ENCODE measurements at places on chromosomes 3 and 15.
A peak's percentile ranks its signal among the peaks of the same experiment; 100 is the strongest.

- no peak for DNase-seq
Observed at GRCh38 chr3:32104492-32104891, 1.9 kb upstream of the GPD1L start.

- DNase-seq: no peak
Observed at GRCh38 chr15:92934716-92935115, 34.6 kb downstream of the CHD2 start.

- DNase-seq: no peak
Observed at GRCh38 chr15:63996794-63997357, 49.4 kb downstream of the DAPK2 start.

DNA sequence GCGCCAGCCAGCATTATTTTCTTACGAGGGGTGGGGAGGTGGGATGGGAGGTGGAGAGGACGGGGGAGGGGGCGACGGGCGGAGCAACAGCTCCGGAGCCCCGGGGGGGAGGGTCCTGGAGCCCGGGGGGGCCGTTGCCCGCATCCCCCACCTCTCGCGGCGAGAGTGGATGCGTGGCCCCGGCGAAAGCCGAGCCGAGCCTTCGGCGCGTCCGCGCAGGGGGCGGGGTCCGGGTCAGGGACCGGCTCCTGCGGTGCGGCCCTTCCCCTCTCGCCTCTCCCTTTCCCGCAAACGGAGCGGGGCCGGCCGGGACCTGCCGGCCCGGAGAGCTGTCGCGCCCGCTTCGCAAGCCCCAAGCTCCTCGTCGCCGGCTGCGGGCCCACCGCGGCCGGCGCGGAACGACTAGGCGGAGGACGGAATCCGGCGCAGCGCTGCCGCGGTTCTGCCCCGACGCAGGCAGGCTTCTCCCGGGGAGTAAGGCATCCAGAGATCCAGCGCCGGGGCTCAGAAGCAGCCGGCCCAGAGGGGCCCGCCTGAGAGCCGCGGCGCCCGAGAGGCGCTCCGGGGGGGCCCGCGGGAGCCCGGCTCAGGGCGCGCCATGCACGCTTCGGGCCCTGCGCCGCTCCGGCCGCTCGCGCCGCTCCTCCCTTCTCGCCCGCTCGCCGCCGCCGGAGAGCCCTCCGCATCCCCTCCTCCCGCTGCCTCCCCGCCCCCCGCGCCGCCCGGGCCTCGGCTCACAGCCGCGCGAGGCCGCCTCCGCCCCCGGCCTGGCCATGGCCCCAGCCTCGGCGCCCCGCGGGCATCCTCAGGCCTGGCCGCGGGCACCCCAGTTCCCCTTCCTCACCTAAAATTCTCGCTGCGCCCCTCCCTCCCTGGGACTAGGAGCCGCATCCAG is 459 bp upstream of the ADCY5 start:
- no peak for DNase-seq

GRCh38 chr15:68650901-68651709 is 72.3 kb downstream of the CORO2B start:
- peak; percentile 29 for DNase-seq

GRCh38 chr15:67096546-67097294 is 31.3 kb downstream of the SMAD3 start:
- no peak for DNase-seq

DNA sequence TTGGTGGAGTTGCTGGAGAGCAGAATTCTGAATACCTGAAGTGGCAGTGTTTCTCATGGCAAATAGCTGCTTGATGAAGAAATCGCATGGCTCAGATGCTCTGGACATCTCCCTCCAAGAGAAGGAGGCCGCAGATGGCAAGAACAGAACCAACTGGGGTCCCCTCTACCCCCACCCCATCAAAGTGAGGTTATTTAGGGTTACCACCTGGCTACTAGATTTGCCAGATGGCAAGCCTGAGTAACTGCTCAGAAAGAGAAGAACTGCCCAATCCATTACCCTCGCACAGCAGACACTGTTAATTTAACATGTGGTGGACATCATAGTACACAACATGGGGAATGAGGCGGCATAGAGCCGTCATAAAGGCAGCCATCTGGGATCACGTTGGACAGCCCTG is 30.5 kb upstream of the LIPC start:
- no peak for DNase-seq

DNA sequence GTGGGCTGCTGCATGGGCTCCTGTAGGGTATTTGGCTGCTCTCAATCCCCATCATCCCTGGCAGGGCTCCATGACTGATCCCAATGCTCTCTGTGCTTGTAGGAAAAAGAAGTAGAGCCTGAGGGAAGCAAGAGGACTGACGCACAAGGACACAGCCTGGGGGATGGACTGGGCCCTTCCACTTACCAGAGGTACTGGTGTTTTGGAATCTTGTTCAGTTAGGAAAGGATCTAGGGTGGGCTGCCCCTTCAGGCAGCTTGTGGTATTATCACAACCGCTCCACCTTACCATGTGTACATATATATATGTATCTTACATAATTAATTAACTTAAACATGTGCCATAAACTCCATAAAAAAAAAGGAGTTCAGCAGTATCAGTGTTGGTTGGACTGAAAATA is 1.3 kb downstream of the SLC28A2 start:
- DNase-seq: no peak

- peak; percentile 11 for DNase-seq
Observed at GRCh38 chr15:52112203-52112750, 298 bp downstream of the BCL2L10 start.

DNA sequence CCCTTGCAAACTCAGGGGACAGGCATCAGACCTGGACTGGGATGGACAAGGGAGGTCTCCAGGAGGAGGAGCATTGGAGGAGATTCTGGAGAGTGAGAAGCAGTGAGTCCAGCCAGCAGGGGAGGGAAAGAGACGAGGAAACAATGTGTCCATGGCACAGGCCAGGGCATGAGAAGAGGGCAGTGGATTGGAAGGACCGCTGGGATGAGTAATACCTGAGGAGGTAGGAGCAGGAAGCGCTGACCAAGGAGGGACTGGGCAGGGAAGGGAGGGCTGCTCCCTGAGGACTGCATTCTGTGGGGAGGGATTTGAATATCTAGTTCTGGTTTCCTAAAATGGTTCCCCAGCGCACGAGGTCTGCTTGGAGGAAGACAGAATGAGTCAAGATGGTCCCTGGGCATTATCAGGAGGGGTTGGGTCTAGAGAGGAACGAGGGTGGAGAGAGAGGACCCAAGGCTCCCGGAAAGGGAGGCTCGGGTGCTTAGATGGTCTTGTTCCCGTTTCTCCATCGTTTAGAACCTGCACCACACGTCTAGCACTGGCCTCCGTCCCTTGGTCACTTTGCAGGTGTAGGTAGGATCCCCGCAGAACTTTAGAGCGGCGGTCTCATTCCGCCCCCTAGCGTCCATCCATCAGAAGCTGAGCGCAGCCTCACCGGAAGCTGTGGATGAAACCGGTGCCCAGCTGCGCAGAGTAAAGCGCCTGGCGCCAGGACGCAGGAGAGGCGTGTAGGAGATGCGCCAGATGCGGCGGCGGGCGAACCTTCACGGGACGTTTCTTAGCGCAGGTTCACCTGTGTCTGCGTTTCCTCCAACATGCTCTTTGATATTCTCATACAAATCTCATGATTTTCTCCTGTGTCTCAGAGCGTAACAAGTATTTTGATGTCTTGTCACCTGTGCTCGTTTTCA is 190.7 kb upstream of the NDN start:
- DNase-seq: peak; percentile 3

GRCh38 chr15:90291679-90292356 is 26.3 kb downstream of the NGRN start:
- DNase-seq: no peak

DNA sequence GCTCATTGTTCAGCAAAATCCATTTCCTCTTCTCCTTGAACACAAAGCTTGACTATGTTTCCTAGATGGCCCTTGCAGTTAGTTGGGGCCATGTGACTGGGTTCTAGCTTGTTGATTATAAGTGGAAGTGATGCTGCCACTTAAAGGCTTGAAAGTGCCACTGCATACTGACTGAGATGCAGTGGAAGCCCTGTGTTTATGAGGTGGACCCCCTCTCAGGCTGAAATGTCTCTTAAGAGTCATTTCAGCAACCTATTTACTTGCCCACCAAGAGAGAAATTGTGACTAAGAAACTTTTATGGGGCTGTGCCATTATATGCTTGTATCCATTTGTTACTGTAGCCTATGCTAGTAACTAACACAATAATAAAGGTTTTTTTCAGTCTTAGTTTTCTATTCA is 8.4 kb upstream of the ANP32A start:
- no peak for DNase-seq

DNA sequence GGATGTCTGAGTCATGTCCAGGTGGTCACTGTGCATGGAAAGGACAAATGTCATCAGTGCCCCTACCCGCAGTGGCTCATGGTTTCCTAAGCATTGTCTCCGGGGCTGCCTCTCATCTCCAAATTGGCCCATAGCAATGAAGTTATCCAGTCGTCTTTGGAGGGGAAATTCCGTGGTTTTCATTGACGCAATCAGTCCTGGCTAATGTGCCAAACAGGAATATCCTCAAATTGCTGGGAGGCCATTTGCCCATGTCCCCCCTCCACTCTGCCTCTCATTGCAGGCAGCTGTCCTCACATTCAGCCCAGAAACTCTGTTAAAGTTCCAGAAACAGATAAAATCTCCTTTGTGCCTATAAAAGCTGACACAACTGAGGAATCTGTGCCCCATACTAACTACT is 81.6 kb downstream of the MCTP2 start:
- no peak for DNase-seq

GRCh38 chr3:182500289-182500688 is 293.0 kb upstream of the ATP11B start:
- no peak for DNase-seq

DNA sequence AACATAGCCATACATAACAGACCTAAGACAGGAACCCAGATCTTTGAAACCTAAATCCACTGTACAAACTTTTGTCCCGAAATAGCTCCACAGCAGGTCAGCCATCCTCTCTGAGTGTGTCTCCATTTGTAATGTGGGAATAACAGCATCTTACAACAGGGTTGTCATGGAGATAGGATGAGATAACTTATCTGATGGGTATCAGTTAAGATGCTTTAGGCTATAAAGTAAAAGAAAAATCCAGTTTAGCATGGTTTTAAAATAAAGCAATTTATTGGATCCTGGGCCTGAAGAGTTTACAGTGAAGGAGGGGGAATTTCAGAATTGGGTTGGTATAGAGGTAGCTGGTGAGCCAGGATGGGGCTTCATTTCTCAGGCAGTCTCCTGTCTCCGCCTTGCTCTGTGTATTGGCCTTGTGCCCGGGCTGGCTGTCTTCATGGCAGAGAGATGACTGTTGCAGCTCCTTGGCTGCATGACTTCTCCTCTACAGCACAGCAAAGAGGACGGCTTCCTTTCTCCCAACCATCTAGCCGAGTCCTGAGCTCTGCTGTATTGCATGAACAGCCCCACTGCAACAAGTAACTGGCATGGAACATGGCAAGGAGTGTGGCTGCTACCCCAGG is 131.9 kb upstream of the PROK2 start:
- DNase-seq: no peak

DNA sequence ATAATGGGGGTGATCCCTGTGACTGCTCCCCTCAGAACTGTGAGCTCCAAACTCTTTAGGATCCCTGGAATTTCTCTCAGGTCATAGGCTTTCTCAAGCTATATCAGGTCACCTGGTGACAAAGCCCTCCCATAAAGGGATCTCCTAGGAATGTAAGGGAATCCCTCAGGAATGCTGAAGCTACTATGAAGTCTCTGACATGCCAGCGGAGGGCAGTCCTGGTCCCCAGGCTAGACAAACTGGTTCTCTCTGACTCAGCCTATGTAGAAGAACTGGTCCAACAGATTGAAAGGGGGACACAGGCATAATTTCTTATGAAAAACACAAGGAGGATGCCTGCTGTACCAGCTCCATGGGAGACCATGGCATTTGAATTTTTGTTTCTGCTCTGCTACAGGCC is 6.7 kb downstream of the LPCAT4 start:
- no peak for DNase-seq

GRCh38 chr15:48644467-48644826 is 1.1 kb downstream of the FBN1 start:
- DNase-seq: no peak

DNA sequence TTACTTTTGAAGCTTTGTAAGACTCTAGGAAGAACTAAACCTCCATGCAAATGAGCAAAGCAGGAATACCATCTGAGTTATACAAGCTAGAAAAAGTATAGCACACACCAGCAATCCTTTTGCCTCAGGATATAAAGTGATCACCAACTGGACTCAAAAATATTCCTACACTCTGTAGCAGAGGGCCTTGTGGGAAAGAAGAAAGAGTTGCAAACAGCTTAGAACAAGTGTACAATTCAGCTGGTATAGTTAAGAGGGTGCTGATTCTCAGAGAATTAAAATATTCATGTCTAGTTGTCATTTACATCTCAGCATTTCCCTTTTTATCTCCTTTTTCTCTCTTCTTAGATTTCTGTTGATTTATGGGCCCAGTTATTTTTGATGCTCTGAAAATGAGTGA is 248.4 kb downstream of the GAP43 start:
- DNase-seq: no peak

- DNase-seq: no peak
Observed at GRCh38 chr15:73873456-73873855, at the start of gene TBC1D21. Gene TBC1D21 (plus strand): TSS chr15:73873564. CDS start chr15:73873710, 146 bp downstream.

DNA sequence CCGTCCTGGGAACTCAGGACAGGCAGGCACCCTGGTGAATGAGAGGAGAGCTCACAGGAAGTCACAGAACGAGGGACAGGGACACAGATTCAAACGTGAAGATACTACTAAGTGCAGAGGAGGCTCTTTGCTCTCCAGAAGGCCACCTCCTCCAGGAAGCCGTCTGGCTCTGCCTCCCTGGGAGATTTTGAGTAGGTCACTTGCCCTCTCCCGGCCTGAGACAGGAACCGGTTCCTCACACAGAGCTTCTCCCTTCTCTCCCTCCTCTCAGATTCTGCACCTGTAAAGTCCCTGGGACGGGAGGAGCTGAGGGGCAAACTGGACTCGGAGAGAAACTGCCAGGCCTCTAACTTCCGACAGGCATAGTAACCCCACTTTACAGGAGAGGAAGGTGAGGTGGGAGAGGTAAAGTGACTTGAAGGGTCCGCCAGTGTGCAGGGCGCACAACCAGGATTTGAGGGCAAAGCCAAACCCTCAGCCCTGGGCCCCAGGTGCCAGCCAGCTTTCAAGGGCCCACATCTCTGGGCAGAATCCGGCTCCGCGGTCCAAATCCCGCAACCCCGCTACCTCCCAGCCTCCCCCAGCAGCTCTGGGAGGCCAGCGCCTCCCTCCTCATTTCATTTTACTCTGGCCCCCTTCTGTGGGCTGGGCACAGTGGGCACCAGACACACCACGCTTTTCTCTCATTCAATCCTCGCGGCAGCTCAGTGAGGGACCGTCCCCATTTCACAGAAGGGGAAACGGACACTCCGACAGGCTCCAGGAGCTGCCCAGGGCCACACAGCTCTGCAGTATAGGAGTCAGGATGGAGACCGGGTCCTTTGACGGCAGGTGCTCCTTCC is 150.2 kb downstream of the SMAD6 start:
- DNase-seq: no peak

DNA sequence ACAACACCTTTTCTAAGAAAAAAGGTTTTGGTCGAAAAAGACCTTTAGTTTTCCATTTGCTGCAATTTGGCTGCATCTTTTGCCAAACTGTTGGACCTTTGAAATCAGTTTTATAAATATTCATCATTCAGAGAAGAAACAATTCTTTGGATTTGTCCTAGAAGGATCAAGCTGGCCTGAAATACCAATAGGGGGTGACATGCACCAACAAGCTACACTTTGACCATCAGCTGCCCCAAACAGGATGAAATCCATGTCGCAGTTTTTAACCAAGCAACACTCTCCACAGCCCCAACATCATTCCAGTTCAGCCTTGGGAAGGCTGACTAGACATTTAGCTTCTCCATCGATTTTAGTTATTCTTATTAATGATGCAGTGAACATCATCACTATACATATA is 9.8 kb downstream of the RPL15 start:
- no peak for DNase-seq

Measured in activated T-helper 1 cell treated with anti-CD3 and anti-CD28 coated beads, Interleukin-12 subunit alpha, Interleukin-12 subunit beta, Interleukin-2, Interleukin-4 antibody, amounts not matched to agents 30 ng/mL and 10 ng/mL and 1 ng/mL, durations not matched to agents 14 hours and 24 hours and 36 hours (primary cell).